ENCODE measurements at places on chromosomes 1 and 21.

GRCh38 chr1:229148041-229148671 lies 122.8 kb upstream of the RAB4A start:
- H3K27me3 ChIP-seq: peaks cover 17% of the 10 kb centered on the region
- H3K36me3 ChIP-seq: no peaks in the 10 kb centered on the region
- peaks cover 6% of the 10 kb centered on the region for H3K4me1 ChIP-seq
- no peak for DNase-seq
- H3K27ac ChIP-seq: no peak overlapping the region

GRCh38 chr1:51760872-51761271 lies 117.7 kb downstream of the NRDC start:
- H3K27me3 ChIP-seq: no peaks in the 10 kb centered on the region
- H3K4me3 ChIP-seq: no peak overlapping the region
- no peak for DNase-seq
- H3K27ac ChIP-seq: no peak overlapping the region

GRCh38 chr1:178057141-178057765 lies 36.7 kb upstream of the RASAL2 start:
- H3K4me3 ChIP-seq: peak overlapping the region; percentile 30
- H3K36me3 ChIP-seq: no peaks in the 10 kb centered on the region
- no peaks in the 10 kb centered on the region for H3K27me3 ChIP-seq
- peak overlapping the region; percentile 82 for H3K27ac ChIP-seq

- no peaks in the 10 kb centered on the region for H3K4me1 ChIP-seq
- no peak for DNase-seq
- H3K27ac ChIP-seq: no peak overlapping the region
Observed at GRCh38 chr21:45618846-45619485, 24.6 kb upstream of the PCBP3 start.

GRCh38 chr1:53567450-53567849 lies 108.3 kb downstream of the DMRTB1 start:
- H3K4me1 ChIP-seq: no peaks in the 10 kb centered on the region
- peaks cover 12% of the 10 kb centered on the region for H3K27me3 ChIP-seq
- DNase-seq: no peak
- H3K4me3 ChIP-seq: no peak overlapping the region
- H3K36me3 ChIP-seq: no peaks in the 10 kb centered on the region

GRCh38 chr1:23558140-23558871 lies 995 bp downstream of the ID3 start:
- peak overlapping the region; percentile 78 for H3K4me3 ChIP-seq
- DNase-seq: peak; percentile 78
- H3K4me1 ChIP-seq: peaks cover 67% of the 10 kb centered on the region
- H3K27me3 ChIP-seq: no peaks in the 10 kb centered on the region

DNA sequence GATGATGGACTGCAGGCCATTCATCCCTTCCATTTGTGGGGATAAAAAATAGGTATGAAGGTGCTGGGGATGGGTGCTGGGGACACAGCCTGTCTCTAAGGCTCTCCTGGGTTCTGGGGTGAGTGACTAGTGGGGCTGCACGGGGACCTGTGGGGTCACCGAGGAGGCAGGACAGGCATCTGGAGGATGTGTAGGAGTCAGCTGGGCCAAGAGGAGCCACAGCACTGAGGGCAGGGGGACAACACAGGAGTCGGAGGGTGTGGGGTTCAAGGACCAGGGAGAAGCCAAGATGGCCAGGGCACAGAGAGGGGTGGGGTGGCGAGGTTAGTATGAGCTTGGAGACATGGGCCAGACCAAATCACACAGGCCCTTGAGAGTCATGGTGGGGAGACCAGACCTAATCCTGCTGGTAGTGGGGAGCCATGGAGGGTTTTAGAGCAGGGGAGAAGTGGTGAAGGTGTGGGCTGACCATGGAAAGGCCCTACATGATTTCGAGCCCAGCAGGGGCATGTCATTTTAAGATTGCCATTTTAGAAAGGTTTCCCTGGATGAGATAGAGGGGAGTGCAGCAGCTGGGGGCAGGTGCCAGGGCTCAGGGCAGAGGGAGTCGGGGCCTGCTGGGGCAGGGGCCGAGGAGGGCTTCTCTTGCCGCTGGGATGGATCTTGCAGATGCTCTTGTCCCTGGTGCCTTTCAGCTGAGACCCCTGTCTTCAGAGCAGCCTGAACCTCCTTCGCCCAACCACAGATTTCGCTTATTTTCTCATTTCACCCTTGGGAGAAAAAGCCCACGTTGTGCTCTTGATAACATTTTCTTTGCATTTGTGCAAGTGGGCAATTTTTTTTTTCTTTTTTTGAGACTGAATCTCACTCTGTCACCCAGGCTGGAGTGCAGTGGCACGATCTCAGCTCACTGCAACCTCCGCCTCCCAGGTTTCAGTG lies 22.7 kb downstream of the SERINC2 start:
- no peaks in the 10 kb centered on the region for H3K36me3 ChIP-seq
- no peak overlapping the region for H3K4me3 ChIP-seq
- no peak overlapping the region for H3K27ac ChIP-seq
- no peaks in the 10 kb centered on the region for H3K4me1 ChIP-seq

- no peak overlapping the region for H3K27ac ChIP-seq
- no peaks in the 10 kb centered on the region for H3K36me3 ChIP-seq
- no peak for DNase-seq
- peaks cover 6% of the 10 kb centered on the region for H3K4me1 ChIP-seq
- H3K4me3 ChIP-seq: no peak overlapping the region
- no peaks in the 10 kb centered on the region for H3K27me3 ChIP-seq
Observed at GRCh38 chr21:36985751-36986594, 19.5 kb upstream of the HLCS start.

GRCh38 chr1:36464605-36465393 lies 615 bp upstream of the MRPS15 start:
- DNase-seq: peak; percentile 18
- peak overlapping the region; percentile 99 for H3K4me3 ChIP-seq
- peaks cover 48% of the 10 kb centered on the region for H3K36me3 ChIP-seq
- peaks cover 8% of the 10 kb centered on the region for H3K4me1 ChIP-seq

DNA sequence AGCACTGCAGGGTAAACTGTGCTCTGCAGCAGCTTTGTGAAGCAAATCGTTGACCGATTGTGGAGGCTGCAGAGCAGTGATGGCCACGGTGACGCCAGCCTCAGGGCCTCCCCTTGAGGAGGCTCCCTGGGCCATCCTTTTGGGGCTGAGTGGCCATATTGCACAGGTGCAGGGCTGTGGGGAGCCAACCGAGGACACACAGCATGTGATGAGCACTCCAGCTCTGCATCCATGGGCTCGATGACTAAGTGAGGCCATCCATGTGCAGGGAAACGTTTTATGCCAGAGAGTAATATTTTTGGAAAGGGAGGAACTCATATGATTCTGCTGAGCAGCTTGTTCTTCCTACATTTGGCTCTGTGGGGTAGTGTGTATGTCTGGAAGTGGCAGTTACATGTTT lies 24.6 kb downstream of the KCNK1 start:
- no peak overlapping the region for H3K27ac ChIP-seq
- H3K4me1 ChIP-seq: no peaks in the 10 kb centered on the region
- no peak for DNase-seq

- no peak overlapping the region for H3K27ac ChIP-seq
- H3K27me3 ChIP-seq: peaks cover 52% of the 10 kb centered on the region
- peak overlapping the region; percentile 54 for H3K4me3 ChIP-seq
- no peaks in the 10 kb centered on the region for H3K36me3 ChIP-seq
- DNase-seq: no peak
Observed at GRCh38 chr1:40315795-40316594, 1.1 kb downstream of the COL9A2 start.

- no peak for DNase-seq
- no peaks in the 10 kb centered on the region for H3K27me3 ChIP-seq
- no peak overlapping the region for H3K4me3 ChIP-seq
- no peaks in the 10 kb centered on the region for H3K36me3 ChIP-seq
- H3K27ac ChIP-seq: no peak overlapping the region
Observed at GRCh38 chr1:23163395-23163794, 5.3 kb downstream of the LUZP1 start.

DNA sequence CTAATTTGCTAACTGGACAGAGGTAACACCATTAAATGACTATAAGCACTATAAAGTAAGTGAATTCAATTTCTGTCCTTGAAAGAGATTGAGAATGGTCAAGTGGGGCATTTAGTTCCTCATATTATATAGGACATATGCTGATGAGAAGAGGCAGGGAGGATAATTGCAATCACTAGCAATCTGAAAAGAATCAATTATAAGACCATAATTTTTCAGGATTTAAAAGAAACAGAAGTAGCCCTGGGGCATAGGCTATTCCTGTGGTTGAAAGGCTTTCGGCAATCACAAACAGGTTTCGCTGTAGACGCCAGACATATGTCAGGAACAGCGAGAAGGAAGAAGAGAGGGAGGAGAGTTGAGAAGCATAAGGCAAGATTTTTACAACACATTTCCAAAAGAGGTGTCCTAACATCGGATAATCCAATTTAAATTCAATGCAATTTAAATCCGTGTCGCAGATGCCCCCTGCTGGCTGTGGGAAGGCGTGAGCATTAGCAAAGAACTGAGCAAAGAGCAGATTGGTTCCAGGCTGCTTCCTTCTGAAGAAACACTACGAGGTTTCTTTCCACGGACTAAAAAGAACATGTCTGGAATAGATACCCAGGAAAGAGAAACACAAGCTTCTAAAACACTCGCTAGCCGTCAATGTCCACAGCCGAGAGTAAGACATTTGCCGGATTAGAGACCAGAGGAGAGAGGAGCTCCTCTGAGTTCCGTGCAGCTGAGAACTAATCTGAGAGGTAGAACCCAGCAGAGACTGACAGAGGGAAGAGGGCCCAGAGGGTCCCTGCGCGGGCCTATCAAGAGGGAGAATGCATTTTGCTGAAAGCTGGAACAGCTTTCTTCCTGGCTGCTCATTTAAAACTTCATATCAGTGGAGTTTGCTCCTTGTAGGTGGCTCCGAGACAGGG lies 27.9 kb downstream of the RGS5 start:
- peak; percentile 73 for DNase-seq
- peak overlapping the region; percentile 68 for H3K27ac ChIP-seq
- H3K4me1 ChIP-seq: peaks cover 51% of the 10 kb centered on the region

GRCh38 chr1:1926886-1927660 lies 8.0 kb upstream of the TMEM52 start:
- no peak overlapping the region for H3K27ac ChIP-seq
- H3K27me3 ChIP-seq: no peaks in the 10 kb centered on the region
- peaks cover 8% of the 10 kb centered on the region for H3K4me1 ChIP-seq

DNA sequence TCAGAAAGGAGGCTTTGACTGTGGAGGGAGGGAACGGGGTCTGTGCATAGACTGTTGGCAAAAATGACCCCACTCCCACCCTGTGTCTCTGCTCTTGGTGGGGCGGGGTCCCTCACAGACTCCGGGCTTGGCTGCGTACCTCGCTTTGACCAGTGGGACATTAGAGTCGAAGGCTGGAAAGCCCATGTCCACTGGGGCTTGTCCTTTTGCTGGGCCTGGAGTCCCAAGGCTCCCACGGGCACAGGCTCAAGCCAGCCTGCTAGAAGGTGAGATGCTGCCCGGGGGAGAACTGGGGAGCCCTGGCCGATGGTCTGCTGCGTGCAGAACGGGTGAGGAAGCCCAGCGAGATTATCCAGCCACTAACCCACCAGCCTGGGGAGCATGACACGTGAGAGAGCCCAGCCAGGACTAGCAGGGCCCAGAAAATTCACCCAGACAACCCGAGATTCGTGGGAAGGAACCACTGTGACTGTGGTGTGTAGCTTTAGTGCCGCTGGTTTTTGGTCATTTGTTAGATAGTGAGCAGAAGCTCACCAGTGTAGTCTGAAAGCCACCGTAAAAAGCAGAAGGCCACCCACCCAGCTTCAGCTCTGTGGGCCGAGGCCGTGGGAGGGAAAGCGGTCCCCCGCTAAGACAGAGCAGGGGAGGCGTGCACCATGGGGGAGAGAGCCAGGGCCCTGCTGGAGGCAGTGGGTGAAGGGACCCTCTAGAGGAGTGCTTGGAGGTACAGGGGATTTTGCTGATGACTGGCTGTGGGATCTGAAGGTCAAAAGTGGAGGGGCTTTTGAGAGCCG lies 78.3 kb upstream of the C1orf174 start:
- no peaks in the 10 kb centered on the region for H3K36me3 ChIP-seq
- no peak overlapping the region for H3K27ac ChIP-seq
- no peaks in the 10 kb centered on the region for H3K4me1 ChIP-seq
- no peak overlapping the region for H3K4me3 ChIP-seq

DNA sequence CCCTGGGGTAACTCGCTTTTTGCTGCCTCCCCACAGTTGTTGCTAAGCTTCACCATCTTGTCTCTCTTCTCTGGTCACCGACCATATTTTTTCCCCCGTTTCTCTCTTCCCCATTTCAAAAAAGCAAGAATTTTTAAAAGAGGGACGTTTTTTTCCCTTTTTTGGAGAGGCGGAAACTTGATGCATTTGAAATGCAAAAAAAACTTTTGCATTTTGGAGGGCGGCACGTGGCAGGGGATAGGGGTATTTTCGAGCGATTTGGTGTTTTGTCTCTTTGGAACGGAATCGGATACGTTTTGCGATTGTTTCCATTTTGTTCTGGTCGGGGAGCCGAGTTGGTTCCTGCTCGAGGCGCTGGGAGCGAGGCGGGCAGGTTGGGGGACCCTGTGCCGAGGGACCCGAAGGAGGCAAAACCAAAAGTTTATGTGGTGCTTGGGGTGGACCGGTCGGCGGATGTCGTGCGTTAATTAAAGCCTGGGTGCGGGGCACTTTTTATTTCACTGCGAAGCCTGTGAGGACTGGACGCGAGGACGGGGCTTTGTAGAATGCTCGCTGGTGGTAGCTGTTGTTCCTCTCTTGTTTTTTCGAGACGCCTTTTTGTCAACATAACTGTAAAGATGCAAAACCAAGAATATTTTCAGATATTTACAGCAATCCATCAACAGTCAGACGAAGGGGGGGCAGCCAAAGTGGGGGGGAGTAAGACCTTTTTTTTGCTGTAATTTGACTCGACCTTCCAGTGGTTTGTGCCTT lies 884 bp downstream of the H3-3A start:
- peak; percentile 29 for DNase-seq
- peaks cover 29% of the 10 kb centered on the region for H3K36me3 ChIP-seq
- H3K4me3 ChIP-seq: peak overlapping the region; percentile 89
- H3K27me3 ChIP-seq: no peaks in the 10 kb centered on the region
- peak overlapping the region; percentile 99 for H3K27ac ChIP-seq

- peak overlapping the region; percentile 88 for H3K27ac ChIP-seq
- H3K36me3 ChIP-seq: no peaks in the 10 kb centered on the region
- no peak for DNase-seq
- H3K4me3 ChIP-seq: peak overlapping the region; percentile 14
Observed at GRCh38 chr1:204286315-204286714, 72.5 kb upstream of the GOLT1A start.

GRCh38 chr1:104801344-104801743 lies 1051.6 kb downstream of the AMY1C start:
- no peak overlapping the region for H3K4me3 ChIP-seq
- no peak overlapping the region for H3K27ac ChIP-seq
- DNase-seq: no peak
- no peaks in the 10 kb centered on the region for H3K27me3 ChIP-seq
- H3K4me1 ChIP-seq: no peaks in the 10 kb centered on the region
- no peaks in the 10 kb centered on the region for H3K36me3 ChIP-seq

GRCh38 chr1:89167590-89168230 lies 8.1 kb downstream of the GBP7 start:
- H3K4me1 ChIP-seq: no peaks in the 10 kb centered on the region
- no peak overlapping the region for H3K27ac ChIP-seq
- no peaks in the 10 kb centered on the region for H3K27me3 ChIP-seq
- H3K4me3 ChIP-seq: no peak overlapping the region
- no peak for DNase-seq
